ENCODE measurements at places on chromosomes 1 and 21. TPM values are rescaled to one million over a fixed set of nuclear protein-coding genes. Genes with fewer than 3 reads are reported as not detected.

The SUCO gene
- total RNA-seq = 17.0 TPM

The GPR153 gene
- total RNA-seq = 0.31 TPM

- H3K4me3 ChIP-seq = no peak overlapping the region
- DNase-seq = no peak
- no peaks in the 10 kb centered on the region for H3K36me3 ChIP-seq
- H3K27me3 ChIP-seq = no peaks in the 10 kb centered on the region
- H3K4me1 ChIP-seq = no peaks in the 10 kb centered on the region
These were observed 41.5 kb upstream of the SGIP1 start for GRCh38 chr1:66492424-66492823.

The TFF2 gene
- total RNA-seq = not detected

The FOXD3 gene
- total RNA-seq = not detected

DNA sequence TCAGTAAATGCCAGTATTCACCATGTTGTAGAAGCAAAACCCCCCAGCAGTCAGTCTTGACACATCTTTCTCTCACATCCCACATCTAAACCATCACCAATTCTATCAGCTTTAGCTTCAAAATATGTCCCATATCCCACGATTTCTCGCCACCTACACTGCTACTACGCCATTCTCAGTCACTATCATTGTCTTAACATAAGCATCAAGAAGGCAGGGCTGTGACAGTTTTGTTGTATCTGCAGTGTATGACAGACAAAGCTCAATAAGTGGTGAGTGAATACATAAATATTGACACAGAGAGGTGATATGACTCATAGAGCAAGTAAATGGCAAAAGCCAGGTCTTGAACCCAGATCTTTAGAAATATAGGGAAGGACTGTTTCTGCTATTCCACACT is 59.9 kb downstream of the JAK1 start:
- H3K27me3 ChIP-seq = no peaks in the 10 kb centered on the region
- peak; percentile 73 for DNase-seq
- H3K27ac ChIP-seq = peak overlapping the region; percentile 23
- no peaks in the 10 kb centered on the region for H3K36me3 ChIP-seq

DNA sequence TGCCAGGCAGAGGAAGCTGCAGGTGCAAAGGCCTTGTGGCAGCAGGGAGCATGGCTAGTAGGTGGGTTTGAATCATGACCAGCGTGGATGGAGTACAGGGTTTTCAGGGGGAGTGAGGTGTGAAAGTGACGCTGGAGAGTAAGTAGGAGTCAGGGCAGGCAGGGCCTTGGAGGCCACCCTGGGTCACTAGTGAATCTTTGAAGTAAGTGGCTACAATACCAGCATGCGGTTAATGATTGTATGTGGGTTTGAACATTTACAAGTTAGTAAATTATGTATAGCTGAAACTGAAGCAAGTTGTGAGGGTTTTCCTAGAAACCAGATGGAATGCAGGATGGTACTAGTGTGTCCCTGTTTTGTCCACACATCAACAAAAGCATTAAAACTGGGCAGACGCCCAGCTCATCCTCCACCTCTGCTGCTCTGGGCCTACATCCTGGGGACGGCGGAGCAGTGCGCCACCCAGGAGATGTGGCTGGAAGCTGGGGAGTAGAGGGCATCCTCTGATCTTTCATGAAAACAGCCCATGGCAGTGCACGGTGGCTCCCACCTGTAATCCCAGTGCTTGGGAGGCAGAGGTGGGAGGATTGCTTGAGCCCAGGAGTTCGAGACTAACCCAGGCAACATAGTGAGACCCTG is 41.2 kb upstream of the B3GALNT2 start:
- no peak for DNase-seq
- H3K4me3 ChIP-seq = no peak overlapping the region
- H3K36me3 ChIP-seq = peaks cover 1% of the 10 kb centered on the region
- no peaks in the 10 kb centered on the region for H3K27me3 ChIP-seq
- no peak overlapping the region for H3K27ac ChIP-seq

DNA sequence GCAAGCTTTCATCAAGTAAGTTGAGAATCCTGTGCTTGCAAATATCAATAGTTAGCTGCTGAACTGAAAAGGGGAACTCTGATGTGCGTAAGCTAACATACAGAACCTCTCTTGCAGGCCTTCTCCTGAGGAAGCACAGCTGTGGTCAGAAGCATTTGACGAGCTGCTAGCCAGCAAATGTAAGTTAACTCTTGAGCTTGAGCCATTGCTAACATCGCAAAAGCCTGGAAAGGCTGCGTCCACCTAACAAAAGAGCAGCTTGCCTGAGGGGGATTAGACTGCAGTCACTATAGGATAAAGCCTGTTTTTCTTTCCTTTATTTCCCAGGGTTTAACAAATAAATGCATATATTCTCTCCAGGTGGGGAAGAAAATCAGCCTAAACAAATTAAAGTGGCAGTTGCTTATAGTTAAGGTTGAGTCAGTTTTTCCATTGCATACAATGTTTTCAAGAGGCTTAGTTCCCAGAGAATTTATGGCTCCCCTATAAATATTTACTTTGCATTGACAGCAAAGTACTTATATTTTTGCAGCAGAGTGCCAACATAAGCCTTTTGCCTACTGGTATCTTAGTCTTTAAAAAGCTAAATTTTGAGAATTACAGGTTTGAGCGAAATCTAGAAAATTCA is 1.5 kb downstream of the RGS2 start:
- no peak overlapping the region for H3K4me3 ChIP-seq
- no peak overlapping the region for H3K27ac ChIP-seq
- H3K36me3 ChIP-seq = no peaks in the 10 kb centered on the region
- H3K27me3 ChIP-seq = peaks cover 4% of the 10 kb centered on the region
- DNase-seq = no peak

DNA sequence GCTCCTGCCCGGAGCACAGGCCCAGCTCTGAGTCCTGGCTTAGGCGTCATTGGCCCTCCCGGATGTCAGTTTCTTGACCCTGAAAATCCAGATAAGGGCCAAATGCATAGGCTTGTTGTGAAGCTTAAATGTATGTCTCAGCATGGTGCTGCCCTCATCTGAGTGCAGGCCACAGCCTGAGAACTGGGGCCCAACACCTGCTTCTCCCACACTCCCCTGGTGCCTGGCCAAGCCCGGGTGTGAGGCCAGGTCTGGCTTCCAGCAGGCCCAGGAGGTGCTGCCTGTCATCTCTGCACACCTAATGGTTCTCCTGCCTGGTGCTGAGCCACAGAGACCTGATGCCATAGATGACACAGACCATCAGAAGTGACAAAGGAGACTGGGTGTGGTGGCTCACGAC is 14.0 kb downstream of the MX2 start:
- H3K4me3 ChIP-seq = no peak overlapping the region
- no peaks in the 10 kb centered on the region for H3K27me3 ChIP-seq
- no peak for DNase-seq
- no peak overlapping the region for H3K27ac ChIP-seq
- H3K36me3 ChIP-seq = peaks cover 6% of the 10 kb centered on the region
- H3K4me1 ChIP-seq = peaks cover 16% of the 10 kb centered on the region

DNA sequence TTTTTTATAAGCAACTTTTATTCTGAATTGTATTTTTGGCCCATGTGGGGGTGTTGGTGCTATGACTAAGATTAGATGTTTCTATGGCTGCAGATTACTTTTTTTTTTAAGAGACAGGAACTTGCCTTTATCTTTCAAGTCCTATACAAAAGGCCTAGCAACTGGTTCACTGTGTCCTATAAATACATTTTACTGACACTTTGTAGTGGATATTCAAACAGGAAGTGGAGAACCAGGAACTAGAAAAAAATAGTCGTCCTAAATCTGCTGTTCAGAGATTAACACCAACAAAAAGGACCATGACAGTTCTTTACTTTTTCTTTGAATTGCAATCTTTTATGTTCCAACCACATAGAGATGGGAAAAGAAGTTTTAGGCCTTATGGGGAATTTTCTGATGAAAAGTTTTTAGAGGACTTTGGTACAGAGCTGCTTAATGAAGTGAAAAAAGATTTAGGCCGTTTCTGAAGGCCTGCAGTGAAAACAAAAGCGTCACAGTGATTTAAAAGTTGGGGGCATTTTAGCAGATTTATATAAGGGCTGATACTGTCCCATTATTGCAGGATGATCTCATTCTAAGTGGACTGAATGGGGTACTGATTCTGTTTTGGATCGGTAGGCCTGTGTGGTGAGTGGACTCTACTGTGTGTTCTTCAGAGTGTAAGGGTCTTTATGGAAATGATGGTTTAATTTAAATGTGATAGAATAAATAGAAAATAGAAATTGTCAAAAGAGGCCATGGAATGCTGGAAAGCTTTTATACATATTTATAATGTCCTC is 136.4 kb upstream of the DEPDC1 start:
- H3K27me3 ChIP-seq = no peaks in the 10 kb centered on the region
- no peaks in the 10 kb centered on the region for H3K4me1 ChIP-seq
- DNase-seq = no peak
- no peak overlapping the region for H3K4me3 ChIP-seq

- no peak overlapping the region for H3K27ac ChIP-seq
- no peak for DNase-seq
- H3K36me3 ChIP-seq = no peaks in the 10 kb centered on the region
- H3K4me1 ChIP-seq = peaks cover 77% of the 10 kb centered on the region
These were observed 8.4 kb downstream of the ITGA10 start for GRCh38 chr1:145901312-145902021.

GRCh38 chr1:17377325-17377953 is 5.4 kb downstream of the PADI6 start:
- no peak overlapping the region for H3K4me3 ChIP-seq
- H3K27ac ChIP-seq = no peak overlapping the region
- no peaks in the 10 kb centered on the region for H3K36me3 ChIP-seq
- H3K4me1 ChIP-seq = no peaks in the 10 kb centered on the region
- no peak for DNase-seq

DNA sequence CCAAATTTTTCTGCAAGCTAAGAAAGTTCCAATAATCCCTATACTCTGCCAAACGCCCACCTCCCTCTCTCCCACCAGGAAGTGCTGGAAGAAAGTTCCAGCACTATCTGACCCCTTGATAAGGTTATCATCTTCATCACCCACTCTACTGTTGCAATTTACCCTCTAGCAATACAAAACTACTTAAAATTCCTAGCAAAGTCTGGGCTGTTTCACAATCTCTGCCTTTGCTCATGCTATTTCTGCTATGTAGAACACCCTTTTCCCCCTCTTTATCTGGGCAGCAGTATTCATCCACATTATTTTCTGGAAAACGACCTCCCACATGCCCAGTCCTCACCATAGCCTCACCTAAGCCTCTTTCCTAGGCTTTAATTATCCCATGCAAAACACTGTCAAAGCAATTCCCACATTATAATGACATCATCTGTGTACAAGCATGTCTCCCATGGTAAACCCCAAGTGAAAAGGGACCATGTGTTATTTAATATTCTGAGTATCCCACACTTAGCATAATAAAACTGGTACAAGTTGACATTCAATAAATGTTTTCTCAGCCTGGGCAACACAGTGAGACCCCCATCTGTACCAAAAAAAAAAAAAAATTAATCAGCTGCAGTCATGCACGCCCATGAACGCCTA is 12.0 kb downstream of the F11R start:
- no peaks in the 10 kb centered on the region for H3K36me3 ChIP-seq
- peaks cover 25% of the 10 kb centered on the region for H3K4me1 ChIP-seq
- no peak overlapping the region for H3K27ac ChIP-seq
- H3K27me3 ChIP-seq = no peaks in the 10 kb centered on the region
- peak; percentile 12 for DNase-seq

- DNase-seq = no peak
- H3K4me1 ChIP-seq = peaks cover 69% of the 10 kb centered on the region
- H3K27ac ChIP-seq = peak overlapping the region; percentile 19
- no peaks in the 10 kb centered on the region for H3K27me3 ChIP-seq
- H3K4me3 ChIP-seq = no peak overlapping the region
- peaks cover 36% of the 10 kb centered on the region for H3K36me3 ChIP-seq
These were observed 14.9 kb downstream of the ETS2 start for GRCh38 chr21:38820471-38821239.

GRCh38 chr1:208528578-208529240 is 284.5 kb upstream of the PLXNA2 start:
- H3K4me1 ChIP-seq = no peaks in the 10 kb centered on the region
- no peaks in the 10 kb centered on the region for H3K36me3 ChIP-seq
- no peak overlapping the region for H3K4me3 ChIP-seq
- DNase-seq = no peak
- H3K27ac ChIP-seq = no peak overlapping the region

The RGS8 gene
- not detected for total RNA-seq

The PLA2G4A gene
- total RNA-seq = not detected

DNA sequence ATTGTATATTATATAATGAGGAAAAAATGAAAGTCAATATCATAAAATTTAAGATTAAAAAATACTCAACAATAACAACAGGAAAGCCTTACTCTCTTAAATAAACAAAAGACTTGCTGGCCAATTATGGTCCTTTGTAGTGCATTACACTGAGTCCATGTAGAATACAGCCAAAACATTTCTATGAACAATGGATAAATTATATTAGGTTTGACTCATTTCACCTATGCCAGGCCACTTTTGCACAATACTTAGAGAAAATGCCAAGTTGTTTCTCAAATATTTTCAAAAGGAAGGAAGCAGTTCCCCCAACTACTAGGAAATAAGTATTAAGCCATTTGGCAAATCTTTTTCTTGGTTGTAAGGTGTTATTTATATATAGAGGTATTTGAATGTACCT is 19.8 kb upstream of the UCK2 start:
- H3K36me3 ChIP-seq = no peaks in the 10 kb centered on the region
- no peak overlapping the region for H3K27ac ChIP-seq
- H3K4me1 ChIP-seq = no peaks in the 10 kb centered on the region
- DNase-seq = no peak
- H3K4me3 ChIP-seq = no peak overlapping the region

All from HepG2 (cell line).